Activated CD4-positive, alpha-beta T cell treated with anti-CD3 and anti-CD28 coated beads, Interleukin-2, amount 10 ng/mL, durations not matched to agents 7 days and 5 days (primary cell): ENCODE measurements at places on chromosomes 3 and 15.
A peak's percentile ranks its signal among the peaks of the same experiment; 100 is the strongest.

- no peak for DNase-seq
These were observed 201.4 kb upstream of the CTNNB1 start for GRCh38 chr3:40997711-40998519.

DNA sequence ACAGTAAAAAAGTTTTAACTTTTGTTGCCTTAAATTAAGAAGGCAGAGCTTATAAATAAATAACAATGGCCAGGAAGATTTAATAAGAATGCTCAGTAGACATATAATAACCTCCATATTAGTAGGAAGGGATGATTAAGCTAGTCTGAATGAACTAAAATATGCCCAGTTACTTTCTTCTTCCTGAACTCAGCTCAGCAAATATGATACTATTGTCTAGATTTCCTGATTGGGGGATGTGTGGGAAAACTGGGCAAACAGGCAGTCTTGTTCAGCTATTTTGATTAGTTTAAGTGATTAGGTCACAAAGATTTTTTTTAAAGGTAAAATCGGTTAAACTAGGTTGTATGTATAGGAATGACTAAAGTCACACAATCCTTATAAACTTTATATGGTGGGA is 167.2 kb upstream of the SLC2A2 start:
- no peak for DNase-seq

- DNase-seq: peak; percentile 83
These were observed 97.7 kb upstream of the ATP2B2 start for GRCh38 chr3:10602769-10603768.

GRCh38 chr3:156332304-156332703 is 211.9 kb downstream of the KCNAB1 start:
- DNase-seq: no peak

DNA sequence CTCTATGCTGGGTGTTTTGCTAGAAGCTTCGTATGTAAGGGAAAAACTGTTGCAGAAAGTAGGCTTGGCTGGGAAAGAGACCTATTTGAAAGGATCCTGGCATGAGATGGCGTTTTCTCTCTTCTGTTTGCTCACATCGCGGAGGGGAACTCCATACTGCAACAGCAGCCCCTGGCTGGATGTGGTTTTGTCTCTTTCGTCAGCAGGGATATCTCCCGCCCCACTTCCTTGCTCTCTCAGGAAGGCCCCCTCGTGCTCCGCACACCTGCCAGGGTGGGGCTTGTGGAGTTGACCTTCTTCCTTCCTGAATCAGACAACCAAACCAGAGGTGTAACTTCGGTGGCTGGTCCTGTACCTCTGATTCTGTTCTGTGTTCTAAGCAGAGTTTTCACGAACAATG is 26.4 kb upstream of the MYZAP start:
- peak; percentile 34 for DNase-seq
